Heart right ventricle (tissue), 16 donors: ENCODE measurements at places on chromosomes 1 and 21.

DNA sequence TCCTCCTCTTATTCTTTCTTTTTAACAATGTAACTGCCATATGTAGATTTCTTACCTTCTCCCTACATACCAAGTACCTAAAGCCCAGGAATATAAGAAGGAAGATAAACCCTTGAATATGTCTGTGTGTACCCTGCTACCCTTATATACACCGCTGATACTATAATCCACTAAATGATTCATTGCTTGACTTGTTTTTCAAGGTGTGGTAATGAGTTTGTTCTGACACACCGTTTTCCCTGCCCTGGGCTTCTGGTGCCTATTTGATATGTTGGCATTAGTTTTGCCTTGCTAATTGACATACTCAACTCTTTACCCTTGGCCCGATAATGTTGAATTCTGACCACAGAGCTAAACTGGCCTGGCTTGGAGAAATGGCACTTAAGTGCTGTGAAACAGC, 64.3 kb downstream of the IL23R start:
- DNase-seq, result no peak
- no peaks in the 10 kb centered on the region for H3K36me3 ChIP-seq
- H3K4me1 ChIP-seq, result no peaks in the 10 kb centered on the region
- H3K27me3 ChIP-seq, result no peaks in the 10 kb centered on the region
- no peak overlapping the region for H3K4me3 ChIP-seq
- no peak overlapping the region for H3K27ac ChIP-seq

GRCh38 chr1:183804916-183805841, at the start of gene RGL1:
TSS of gene RGL1 (plus strand) at chr1:183805120. CDS start at chr1:183805298, 178 bp downstream.
- H3K4me1 ChIP-seq, result peaks cover 22% of the 10 kb centered on the region
- H3K27me3 ChIP-seq, result no peaks in the 10 kb centered on the region
- H3K27ac ChIP-seq, result peak within 1 kb of the TSS; percentile 79
- peak within 1 kb of the TSS; percentile 72 for H3K4me3 ChIP-seq
- peak; percentile 76 for DNase-seq
- peaks cover 8% of the 10 kb centered on the region for H3K36me3 ChIP-seq

GRCh38 chr1:115429241-115429640, 91.2 kb upstream of the NGF start:
- H3K4me1 ChIP-seq, result no peaks in the 10 kb centered on the region
- H3K4me3 ChIP-seq, result no peak overlapping the region
- no peaks in the 10 kb centered on the region for H3K27me3 ChIP-seq
- no peaks in the 10 kb centered on the region for H3K36me3 ChIP-seq
- H3K27ac ChIP-seq, result no peak overlapping the region

DNA sequence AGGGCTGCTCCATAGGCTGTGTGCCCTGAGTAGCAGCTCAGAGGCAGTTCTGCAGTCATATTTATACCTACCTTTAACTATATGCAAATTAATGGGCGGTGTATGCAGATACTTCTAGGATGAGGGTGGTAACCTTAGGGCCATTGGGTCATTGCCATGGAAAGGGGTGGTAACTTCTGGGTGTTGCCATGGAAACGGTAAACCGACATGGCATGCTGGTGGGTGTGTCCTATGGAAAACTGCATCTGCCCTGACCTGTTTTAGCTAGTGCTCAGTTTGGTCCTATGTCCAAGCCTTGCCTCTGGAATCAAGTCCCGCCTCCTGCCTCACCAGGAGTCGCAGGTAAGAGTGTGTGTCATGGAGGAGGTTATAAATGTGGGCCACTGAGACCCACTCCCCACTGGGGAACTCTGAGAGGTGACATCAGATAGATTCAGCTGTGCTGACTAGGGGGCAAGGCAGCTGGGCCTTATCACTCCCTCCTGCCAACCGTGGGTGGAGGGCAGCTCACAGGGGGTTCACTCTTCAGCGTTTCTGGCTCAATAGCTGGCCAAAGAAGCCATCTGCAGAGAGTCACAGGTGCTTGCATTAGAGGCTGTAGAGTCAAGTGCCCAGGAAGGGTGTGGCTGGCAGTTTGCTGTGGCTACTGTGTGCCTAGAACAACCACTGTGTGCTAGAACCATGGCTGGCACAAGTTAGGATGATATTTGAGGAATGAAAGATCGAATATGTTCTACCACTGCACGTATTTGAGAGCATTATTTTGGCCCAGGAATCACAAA, 19.0 kb downstream of the BACE2 start:
- H3K36me3 ChIP-seq, result no peaks in the 10 kb centered on the region
- peaks cover 10% of the 10 kb centered on the region for H3K4me1 ChIP-seq
- no peaks in the 10 kb centered on the region for H3K27me3 ChIP-seq
- H3K4me3 ChIP-seq, result no peak overlapping the region

- no peaks in the 10 kb centered on the region for H3K27me3 ChIP-seq
- no peak for DNase-seq
- H3K4me1 ChIP-seq, result peaks cover 7% of the 10 kb centered on the region
- H3K27ac ChIP-seq, result no peak overlapping the region
- no peaks in the 10 kb centered on the region for H3K36me3 ChIP-seq
These were observed 45.0 kb downstream of the UBE2G2 start for GRCh38 chr21:44756423-44757185.

DNA sequence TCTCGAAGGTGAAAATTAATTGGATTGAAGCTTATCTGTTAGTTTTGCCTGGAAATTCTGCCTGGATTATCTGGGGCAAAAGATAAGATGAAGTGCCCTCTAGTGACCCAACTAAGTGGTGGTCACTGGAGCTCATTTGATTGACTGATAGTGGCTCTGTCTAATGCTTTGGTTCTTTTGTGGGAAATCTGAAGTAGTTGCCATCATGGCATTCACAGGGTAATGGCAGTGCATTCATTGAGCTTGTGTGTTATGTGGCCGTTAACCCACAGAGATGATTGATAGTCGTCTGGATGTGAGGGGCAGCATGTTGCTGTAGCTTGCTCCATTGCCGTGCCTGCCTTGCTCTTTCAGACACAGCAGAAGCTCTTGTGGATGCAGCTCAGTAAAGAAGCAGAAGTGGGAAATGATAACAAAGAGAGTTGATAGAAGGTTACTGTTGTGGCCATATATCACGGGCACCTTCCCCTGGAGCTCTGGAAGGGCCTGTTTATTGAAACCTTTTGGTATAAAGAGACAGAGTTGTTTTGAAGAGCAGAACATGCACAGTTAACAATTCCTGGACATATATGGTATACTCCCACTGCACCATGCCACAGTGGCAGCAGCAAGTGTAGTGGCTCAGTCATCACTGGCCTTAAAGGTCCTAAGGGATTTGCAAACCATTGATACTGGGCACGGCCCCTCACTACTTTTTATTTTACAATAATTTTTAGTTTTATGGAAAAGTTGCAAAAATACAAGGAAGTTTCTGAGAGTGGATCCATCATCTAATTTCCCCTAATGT, 42.0 kb downstream of the CXADR start:
- DNase-seq, result no peak
- H3K27ac ChIP-seq, result no peak overlapping the region
- no peaks in the 10 kb centered on the region for H3K27me3 ChIP-seq
